ENCODE measurements at places on chromosomes 13 and 19.

- DNase-seq, result no peak
Measured at GRCh38 chr19:33997690-33998089, 174.6 kb upstream of the LSM14A start.

GRCh38 chr13:101453784-101454201 is 1.3 kb downstream of the ITGBL1 start:
- no peak for DNase-seq

DNA sequence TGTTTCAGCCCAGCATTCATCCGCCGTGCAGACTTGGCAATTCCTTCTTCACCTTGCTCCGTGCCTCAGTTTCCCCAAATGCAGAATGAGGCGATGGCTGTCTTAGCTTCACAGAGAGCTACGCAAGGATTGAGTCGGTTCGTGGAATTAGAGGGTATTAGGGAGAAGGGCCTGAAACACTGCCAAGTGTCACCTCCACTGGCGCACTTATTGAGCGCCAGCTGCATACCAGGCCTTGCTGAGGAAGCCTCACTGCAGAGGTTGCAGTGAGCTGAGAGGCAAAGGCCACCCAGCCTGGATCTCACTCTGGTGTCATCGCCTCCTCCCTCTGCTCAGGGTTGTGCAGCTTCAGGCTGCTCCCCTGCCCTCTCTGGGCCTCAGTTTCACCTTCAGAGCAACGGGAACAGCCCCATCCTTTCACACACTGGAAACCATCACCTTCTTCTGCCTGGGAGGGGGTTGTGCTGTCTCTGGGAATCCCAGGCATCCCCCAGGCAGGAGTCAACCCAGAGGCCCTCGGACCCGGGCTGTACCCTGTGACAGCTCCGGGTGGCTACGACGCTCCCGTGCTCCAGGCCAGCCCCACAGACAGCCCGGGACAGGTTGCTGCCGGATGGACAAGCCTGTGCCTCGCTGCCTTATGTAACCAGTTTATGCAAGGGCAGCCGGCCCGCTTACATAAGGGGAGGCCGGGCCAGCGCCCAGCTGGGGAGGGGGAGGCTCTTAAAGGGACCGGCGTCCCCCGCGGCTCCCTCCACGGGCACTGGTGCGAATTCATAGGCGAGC is 31.9 kb downstream of the NFIC start:
- no peak for DNase-seq

DNA sequence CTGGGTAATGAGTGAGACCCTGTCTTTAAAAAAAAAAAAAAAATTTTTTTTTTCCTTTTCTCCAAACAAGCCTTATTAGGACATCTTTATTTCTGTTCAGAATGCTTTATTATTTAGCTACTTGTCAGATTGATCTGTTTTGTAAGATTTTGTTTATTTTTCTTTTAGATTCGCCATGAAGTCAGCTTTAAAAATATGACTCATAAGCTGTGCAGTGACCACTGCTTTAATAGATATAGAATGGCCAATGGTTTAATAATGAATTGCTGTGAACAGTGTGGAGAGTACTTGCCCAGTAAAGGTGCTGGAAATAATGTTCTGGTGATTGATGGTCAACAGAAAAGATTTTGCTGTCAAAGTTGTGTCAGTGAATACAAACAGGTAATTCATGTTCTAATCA is 47.7 kb downstream of the ZMYM2 start:
- DNase-seq, result no peak

DNA sequence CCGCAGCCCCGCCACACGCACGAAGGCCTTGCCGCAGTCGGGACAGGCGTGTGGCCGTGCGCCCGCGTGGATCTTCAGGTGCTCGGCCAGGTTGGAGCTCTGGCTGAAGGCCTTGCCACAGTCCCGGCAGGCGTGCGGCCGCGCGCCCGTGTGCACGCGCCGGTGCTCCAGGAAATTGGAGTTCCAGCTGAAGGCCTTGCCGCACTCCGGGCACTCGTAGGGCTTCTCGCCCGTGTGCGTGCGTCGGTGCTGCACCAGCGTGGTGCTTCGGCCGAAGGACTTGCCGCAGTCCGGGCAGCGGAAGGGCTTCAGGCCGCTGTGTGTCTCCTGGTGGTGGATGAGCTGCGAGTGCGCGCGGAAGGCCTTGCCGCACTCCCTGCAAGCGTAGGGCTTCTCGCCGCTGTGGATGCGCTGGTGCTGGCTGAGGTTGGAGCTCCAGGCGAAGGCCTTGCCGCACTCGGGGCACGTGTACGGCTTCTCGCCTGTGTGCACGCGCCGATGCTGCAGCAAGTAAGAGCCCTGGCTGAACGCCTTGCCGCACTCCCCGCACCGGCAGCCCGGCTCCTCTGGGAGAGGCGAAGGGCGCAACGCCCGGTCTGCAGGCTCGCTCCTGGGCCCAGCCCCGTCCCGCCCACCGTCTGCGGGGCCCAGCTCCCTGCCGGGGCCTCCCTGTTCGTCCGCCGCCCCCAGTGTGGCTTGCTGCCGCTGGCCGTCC is 3.6 kb upstream of the A1BG start:
- no peak for DNase-seq
